ENCODE measurements at places on chromosomes 3 and 15.

DNA sequence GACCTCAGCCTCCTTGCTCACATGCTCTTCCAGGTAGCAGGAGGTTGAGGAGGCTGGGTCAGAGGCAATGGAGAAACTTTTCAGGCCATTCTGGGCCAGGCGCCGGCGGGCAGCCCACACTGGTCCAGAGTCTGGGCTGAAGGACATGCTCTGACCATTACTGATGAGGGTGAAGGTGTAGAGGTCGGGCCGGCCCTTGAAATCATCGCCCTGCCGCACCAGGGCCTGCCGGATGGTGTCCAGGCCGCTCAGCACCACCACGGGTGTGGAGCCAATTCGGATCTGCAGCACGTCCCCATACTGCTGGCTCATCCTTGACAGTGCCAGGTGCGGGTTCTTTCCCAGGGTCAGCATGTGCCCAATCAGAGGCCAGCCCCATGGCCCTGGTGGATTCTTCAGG, 2.7 kb downstream of the CYP1A1 start:
- DNase-seq: no peak

GRCh38 chr3:99508191-99508590, 130.2 kb upstream of the COL8A1 start:
- no peak for DNase-seq

DNA sequence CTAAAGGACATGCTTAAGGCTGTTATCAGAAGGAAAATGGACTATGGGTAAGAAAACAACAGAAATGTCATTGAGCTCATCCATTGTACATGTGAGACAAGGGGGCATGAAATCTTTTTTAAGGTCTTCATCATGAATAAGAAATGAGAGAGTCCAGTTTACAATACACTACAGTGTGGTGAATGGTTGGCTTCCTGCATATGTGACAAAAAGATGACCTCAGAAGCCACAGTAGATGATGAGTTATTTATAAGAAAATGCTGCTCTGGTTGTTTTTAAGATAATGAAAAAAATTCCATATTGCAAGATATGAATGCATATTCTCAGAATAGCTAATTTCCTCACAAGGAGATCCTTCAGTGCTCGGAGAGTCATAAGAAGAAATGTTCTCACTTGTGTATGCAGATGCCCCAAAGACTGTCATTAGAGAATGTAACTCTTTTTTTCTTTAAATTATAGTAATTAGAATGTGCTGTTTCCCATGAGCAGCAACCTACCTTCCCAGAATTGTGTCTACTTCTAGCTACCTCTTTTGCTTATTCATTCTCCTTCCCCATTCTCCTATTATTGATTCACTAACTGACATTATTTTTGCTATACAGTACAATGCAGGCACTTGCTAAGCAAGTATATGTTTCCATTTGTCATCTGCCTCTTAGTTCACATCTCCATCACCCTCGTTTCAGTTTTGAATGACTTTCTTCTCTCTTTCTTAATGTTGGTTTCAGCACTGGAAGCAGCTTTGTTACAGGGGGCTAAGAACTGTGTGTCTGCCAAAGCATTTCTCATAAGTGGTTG, 152.0 kb upstream of the PEX5L start:
- no peak for DNase-seq

DNA sequence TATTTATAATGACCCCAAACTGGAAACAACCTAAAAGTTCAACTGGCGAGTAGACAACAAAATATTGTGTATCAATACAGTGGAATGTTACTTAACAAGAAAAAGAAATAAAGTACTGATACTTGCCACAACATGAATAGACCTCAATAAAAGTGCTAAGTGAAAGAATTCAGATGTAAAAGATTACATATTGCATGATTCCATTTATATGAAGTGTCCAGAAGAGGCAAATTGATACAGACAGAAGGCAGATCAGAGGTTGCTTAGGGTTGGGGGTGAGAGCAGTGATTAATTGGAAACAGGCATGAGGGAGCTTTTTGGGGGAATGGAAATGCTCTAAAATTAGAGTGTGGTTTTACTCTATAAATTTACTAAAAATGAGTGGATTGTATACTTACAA, 183.3 kb downstream of the SATB1 start:
- DNase-seq: no peak

DNA sequence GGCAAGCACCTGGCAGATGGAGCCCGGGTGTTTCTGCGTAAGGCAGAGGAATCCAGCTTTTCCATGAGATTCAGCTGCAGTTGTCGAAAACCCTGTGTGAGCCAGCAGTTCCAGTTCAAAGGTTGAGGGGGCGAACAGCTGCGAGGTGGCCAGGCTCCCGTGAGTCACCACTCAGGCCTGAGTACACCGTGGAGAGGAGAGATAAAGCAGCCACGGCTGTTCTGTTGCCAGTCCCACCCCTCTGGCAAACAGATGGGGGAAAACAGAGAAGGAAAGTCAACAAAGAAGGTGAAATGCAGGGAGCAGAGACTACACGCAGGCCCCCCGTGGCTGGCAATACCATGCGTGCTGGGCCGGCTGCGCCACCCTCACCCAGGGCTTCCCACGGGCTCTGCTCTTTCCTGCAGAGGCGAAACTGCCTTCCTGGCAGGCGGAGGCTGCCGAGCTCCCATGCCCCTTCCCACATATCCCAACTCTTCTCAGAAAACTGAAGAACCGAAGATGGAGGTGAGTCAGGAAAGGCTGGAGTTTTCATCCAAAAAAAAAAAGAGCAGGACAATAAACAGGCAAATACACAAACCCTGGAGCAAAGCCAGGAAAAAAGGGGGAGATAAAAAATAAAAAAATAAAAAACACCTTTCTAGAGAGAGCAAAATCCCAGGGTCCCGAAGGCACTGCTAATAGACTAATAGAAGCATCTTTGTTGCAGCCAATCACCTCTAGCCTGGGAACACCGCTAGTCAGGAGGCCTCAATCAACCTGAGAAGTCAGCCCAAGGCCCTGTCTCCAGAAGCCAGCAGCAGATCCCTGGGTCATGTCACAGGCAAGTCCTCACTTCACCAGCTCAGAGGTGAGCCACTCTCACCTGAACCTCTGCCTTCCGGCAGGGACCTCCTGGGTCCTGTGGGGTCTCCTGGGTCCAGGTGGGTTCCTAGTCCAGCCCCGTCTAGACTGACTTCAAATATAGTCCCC, 37.7 kb downstream of the FAM174B start:
- peak; percentile 53 for DNase-seq

- DNase-seq: no peak
Measured at GRCh38 chr3:77354958-77355357, 315.1 kb downstream of the ROBO2 start.

GRCh38 chr15:60525341-60526039, 46.5 kb upstream of the ICE2 start:
- DNase-seq: no peak

- DNase-seq: no peak
Measured at GRCh38 chr3:134644731-134645514, 5.9 kb downstream of the KY start.

DNA sequence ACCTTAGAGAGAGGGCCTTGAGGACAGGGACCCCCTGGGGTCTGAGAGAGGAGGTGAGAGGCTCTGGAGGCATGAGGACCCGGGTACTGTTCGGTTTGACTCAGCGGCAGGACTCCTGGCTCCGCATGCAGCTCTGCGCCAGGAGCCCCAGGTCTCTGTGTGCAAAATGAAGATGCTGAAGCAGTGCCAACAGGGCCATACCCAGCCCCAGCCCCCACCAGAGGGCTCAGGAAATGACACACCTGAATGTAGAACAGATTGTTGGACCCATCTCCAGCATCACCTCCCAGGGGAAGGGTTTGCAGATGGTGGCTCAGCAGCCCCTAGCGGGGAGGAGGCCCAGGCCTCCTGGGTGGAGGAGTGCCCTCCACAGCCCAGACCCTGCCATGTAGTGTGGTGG, 30.2 kb downstream of the EPHB3 start:
- DNase-seq: no peak
